ENCODE measurements at places on chromosomes 2 and 18.

DNA sequence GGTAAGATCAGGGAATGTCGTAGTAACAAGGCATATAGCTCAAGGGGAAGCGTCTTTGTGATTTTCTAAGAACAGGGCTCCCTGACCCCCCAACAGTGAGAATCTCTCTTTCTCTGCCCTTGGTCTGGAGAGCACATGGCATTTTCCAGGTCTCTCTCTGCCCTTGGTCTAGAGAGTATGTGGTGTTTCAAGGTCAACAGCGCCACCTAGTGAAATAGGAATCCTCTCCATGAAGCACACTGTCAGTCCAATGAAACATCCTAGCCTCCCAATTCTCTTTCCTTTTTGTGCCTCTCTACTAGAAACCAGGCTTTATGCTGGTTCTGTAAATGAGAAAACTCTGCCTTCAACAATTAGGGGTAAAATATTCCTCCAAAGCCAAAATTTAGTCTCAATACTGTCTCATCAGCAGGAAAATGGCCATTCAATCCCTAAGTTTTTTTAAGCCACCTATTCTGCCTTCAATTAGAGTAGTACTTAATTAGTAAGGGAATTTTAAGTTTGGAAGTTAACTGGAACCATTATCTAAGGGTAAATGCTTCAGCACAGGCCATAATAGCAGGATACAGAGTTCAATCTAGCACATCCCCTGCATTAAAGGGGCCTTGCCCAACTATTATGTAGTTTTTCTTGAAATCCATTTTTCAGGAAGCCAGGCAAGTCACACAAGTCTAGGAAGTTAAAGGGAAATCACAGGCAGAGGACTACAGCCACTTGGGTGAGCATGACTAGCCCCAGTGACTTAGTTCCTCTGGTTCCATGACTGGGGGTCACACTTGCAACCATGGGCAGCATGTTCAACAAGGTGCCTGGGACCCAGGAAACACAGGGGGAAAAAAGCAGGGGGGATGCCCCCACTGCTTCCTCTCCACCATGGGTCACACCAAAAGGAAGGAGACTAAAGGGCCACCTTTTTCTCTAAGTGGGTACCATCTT is 12.4 kb downstream of the DYM start:
- no peak for DNase-seq

DNA sequence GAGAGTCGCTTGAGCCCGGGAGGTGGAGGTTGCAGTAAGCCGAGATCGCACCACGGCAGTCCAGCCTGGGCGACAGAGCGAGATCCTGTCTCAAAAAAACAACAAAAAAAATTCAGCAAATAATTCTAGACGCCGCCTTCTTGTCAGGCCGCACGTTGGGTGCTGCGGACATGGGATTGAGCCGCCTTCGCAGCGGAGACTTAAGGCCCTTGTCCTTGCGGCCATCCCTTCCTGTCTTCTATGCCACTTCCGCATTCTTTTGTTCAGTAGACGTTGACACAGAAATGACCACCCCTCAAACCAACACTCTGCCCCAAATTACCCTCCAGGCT is 15.8 kb downstream of the PTPN18 start:
- DNase-seq: no peak

DNA sequence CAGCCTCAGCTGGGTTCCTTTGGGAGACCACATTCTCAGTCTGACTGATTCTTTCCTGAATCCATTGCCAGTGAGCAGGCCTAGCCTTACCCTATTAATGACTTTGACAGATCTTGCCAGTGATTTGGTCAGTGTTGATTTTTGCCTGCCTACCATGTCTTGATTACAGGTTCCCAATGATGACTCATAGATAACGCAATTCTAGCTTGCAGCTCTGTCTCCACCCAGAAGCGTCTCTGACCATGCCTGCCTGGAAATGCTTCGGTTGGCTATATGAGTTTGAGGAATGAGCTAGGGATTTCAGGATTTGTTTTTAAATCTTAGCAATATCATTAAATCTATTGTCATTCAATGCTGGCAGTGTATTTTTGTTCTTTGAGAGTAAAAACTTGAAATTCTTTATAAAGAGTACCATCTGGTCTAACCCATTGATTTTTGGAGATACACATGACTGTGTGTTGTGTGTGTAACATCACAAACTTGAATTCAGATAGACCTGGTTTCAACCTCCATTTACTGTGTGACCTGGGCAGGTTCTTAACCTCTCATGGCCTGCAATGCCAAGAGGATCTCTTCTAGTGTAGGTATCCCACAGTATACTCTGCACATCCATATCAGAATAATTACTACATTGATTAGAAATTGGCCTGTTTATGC is 57.0 kb downstream of the CCDC150 start:
- DNase-seq: no peak

- no peak for DNase-seq
Measured at GRCh38 chr2:168633200-168633599, 169.2 kb upstream of the NOSTRIN start.

- DNase-seq: no peak
Measured at GRCh38 chr2:27421660-27422250, 6.7 kb upstream of the NRBP1 start.

GRCh38 chr2:60213865-60214625 is 339.4 kb downstream of the BCL11A start:
- no peak for DNase-seq

GRCh38 chr2:6184532-6185292 is 492.5 kb downstream of the SOX11 start:
- DNase-seq: no peak
